ENCODE measurements at places on chromosomes 12 and 14.

- no peak for DNase-seq
These were observed 17.1 kb downstream of the FOXG1 start for GRCh38 chr14:28783664-28784063.

DNA sequence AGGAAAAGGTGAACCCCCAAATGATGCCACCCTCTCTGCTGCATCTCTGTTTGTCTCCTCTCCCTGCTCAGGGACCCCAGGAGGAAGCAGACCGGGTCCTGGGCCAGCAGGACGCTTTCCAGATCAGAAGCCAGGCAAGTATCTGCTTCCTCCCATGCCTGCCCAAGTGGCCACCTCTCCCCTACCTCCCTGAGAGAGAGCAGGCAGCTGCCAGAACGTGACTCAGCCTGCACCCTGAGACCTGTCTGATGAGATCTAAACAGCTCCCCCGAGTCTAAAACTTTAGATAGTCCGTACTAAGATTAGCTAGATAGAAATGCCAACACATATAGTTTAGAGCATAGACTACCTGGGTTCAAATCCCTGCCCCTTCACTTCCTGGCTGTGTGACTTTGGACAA is 31.2 kb upstream of the OAS1 start:
- no peak for DNase-seq

DNA sequence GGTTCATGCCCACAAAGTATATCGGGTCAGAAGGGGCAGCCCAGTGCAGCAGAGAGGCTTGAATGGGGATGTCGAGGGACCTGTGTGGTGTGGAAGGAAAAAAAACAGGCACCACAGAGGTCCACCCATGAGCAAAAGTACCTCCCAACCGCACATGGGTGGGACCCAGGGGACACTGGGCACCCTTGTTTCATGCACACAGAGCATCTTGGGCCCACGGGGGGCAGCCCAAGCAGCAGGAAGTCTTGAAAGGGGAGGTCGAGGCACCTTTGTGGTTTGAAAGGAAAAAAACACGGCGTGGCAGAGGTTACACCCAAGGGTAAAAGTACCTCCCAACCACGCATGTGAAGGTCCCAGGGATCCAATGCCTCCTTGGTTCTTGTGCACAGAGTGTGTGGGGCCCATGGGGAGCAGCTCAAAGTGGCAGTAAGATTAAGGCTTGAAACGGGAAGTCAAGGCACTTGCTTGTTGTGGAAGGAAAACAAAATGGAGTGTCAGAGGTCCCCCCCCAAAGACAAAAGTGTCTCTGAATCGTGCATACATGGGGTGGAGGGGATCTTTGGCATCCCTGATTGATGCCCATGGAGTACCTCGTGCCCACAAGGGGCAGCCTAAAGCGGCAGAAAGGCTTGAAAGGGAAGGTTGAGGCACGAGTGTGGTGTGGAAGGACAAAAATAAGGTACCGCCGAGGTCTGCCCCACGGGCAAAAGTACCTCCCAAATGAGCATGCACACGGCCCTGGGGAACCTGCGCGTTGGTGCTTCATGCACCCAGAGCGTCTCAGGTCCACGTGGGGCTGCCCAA is 575.5 kb downstream of the ALG10 start:
- no peak for DNase-seq

GRCh38 chr12:127161466-127161865 is 1105.5 kb upstream of the TMEM132C start:
- DNase-seq, result no peak

- DNase-seq, result no peak
These were observed 49.8 kb downstream of the ADCK1 start for GRCh38 chr14:77849711-77850110.

- no peak for DNase-seq
These were observed 116.6 kb upstream of the FAR2 start for GRCh38 chr12:29032446-29032845.

GRCh38 chr14:105250986-105251385 is 2.7 kb downstream of the BTBD6 start:
- no peak for DNase-seq

DNA sequence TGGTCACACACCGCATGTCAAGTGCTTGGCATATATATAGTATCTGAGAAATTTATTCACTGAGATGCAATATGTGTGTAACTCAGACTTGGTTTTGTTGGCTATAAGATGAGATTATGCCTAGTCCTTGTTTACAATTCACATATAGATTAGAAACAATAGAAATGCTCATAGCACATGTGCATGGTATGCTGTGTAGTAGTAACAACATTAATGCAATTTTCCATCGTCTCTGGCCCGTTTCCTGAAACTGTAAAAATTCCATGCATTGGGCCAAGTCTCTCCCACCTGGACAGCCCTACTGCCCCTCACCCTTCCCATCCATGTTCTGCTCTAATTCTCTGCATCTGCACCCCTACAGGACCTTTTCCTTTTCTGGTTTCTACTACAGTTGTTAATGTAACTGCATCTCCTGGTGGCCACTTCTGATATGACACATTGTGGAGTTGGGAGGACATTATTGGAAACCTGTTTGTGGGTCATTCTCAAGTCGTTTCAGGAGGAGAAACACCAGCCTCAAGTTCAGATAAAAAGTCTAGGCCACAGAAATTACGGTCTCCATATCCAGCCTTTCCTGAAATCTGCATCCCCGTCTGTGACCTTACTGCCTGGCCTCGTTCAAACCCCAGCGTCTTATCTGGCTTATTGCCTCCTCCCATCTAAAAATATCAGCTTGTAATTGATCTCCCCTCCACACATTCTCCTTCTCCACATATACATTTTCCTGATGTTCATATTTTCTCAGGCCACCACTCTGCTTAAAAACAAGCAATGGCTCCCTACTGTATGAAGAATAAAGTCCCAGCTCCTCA is 37.5 kb downstream of the EMP1 start:
- no peak for DNase-seq

DNA sequence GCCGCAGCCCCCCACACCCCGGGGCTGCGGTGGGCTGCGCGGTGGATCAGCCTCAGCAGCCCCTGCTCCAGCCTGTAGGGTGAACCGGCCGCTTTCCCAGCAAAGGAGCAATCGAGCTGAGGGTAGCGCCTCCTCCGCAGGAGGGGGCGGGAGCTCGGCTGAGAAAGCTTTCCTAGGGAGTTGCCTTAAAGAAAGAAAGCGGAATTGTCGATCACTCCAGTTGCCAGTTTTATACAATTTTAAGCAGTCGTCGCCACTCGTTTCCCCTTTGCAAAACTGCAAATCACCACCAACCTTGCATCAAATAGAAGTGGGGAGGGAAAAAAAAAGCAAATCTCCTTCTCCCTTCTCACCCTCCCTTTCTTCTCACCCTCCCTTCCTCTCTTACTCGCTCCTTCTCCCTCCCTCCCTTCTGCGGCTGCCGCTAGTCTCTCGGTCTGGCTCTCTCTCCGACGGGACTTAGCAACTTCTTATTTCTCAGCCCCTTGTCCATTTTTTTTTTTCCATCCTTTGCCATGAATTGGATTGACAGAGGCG is at the start of gene PDE3A:
TSS of gene PDE3A (plus strand) at position 424 of the 537 bp plus-strand sequence. CDS start 748 bp downstream, outside the sequence.
- no peak for DNase-seq

DNA sequence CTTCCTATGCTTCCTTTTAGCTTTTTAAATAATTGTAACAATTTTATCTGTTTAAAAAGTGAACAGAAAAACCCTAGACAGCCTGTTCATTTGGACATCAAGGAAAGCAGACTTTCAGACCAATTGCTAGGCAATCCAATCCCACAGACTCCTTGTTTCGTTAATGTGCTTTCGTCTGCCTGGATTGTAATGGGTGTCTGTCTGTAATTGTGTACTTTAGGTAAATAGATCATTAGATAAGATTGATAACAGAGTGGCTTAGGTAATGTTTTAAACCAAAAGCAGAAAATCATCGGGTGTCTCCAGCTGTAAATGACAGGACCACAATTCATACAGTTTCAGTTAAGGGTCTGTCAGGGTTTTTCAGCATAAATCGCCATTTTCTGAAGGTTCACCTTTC is 19.6 kb downstream of the CCDC60 start:
- no peak for DNase-seq

GRCh38 chr14:73958591-73958990 is 8.5 kb downstream of the COQ6 start:
- DNase-seq, result no peak

DNA sequence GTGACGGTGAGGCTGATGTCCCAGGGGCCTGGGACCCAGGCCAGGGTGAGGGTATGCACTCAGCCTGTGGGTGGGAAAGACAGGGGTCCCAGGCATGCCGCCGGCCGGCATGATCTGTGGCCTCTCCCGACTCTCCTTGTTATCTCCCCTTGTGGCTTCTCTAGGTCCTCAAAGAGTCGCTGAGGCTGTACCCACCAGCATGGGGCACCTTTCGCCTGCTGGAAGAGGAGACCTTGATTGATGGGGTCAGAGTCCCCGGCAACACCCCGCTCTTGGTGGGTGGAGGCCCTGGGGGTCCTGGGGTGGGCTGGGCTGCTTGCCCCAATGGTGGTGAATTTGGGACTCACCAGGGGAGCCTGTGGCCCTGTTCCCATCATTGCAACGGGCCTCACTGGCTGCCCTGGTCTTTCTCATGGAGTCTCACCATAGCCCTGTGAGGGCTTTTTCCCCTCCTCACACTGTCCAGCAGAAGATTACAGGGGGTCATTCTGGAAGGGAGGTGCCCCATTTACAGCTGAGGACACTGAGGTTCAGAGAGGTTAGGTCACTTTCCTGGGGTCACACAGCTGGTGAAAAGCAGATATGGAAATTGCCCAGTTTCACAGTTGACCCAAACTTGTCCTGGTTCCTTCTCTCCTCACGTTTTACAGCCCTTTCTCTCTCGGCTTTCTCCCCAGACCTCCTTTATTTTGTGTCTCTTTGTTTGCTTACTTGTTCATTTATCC is 37.9 kb downstream of the CYP46A1 start:
- DNase-seq, result no peak

DNA sequence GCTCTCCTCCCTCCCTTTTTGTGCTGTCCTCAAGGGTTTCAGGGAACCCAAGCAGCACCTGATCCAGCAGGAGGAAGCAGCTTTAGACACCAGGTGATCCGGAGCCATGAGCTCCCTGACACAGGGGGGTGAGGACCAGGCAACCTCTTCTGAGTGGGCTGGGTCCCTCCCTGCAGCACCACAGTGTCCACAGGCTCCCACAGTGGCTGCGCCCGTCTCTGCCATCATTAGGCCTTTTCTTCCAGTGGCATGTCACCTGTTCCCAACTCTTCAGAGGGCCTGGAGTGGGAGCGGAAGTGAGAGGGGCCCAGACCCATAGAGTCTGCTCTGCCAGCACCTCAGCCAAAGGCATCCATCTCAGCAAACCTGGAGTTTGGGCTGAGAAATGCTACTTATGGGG is 421 bp upstream of the KRT76 start:
- DNase-seq, result no peak

DNA sequence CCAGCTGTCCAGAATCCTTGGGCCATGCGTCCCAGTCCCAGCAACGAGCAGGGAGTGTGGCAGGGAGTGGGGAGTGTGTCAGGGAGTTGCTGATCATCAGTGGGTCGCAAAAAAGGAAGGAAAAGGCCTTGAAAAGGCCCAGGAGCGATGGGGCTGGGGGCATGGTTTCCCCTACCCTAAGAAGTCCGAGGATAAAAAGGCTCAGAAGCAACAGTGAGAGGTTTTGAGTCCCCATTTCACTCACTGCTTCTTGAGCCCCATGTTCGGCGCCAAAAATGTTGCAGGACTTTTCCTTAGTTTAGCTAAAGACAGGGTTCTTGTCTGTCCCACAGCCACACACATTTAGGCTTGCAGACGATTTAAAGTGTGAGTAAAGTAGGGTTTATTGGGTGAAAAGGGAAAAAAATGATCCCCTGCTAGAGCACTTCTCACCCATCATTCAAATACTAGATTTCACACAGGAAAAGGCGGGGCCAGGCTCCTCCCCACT is 189.5 kb downstream of the KCNC2 start:
- no peak for DNase-seq

GRCh38 chr12:93425736-93426411 is 15.9 kb downstream of the UBE2N start:
- DNase-seq, result no peak

DNA sequence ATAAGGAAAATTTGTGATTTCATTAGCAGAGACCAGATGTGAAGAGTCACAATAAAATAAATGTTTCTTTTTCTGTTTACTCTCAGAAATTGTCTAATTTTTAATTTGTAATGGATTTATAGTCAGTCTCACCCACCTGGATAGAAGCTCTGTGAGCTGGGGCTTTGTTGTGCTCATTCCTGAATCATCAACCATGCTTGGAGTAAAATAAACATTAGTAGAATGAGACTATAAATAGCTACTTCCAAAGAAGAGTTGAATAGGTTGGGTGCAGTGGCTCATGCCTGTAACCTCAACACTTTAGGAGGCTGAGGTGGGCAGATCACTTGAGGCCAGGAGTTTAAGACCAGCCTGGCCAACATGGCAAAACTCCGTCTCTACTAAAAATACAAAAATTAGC is 185.3 kb upstream of the FBXO33 start:
- DNase-seq, result no peak

GRCh38 chr12:55906056-55906455 is 21.6 kb downstream of the PYM1 start:
- no peak for DNase-seq

DNA sequence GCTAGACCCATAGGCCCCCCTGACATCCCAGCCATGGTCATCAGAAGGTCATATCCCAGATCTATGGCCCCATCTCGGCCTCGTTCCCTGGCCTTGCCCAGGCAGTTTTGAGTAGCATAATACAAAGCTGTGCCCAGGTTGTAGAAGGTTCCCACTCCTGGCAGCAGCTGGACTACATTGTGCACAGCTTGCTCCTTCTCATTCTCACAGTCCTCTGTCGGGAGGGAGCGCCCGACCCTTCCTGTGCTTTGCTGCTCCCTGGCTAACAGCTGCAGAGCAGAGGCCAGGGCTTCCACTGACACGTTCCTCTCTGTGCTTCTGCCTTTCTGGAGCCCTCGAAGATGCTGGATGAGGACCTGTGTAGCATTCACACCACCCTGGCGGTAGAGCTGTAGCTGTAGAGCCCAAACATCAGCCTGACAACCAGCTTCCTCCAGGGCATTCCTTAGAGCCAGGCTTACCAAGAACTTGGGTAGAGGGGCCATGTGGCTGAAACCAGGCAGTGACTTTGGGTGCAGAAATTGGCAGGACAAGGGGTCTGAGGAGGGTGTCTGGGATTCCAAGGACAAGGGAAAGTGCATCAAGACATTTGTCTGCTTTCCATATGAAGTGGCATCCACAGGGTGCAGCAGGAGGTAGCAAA is 1.0 kb downstream of the APOF start:
- no peak for DNase-seq

GRCh38 chr14:102362084-102362483 is 606 bp downstream of the CINP start:
- DNase-seq, result no peak

GRCh38 chr12:120760349-120761254 is 35.0 kb downstream of the ACADS start:
- no peak for DNase-seq

DNA sequence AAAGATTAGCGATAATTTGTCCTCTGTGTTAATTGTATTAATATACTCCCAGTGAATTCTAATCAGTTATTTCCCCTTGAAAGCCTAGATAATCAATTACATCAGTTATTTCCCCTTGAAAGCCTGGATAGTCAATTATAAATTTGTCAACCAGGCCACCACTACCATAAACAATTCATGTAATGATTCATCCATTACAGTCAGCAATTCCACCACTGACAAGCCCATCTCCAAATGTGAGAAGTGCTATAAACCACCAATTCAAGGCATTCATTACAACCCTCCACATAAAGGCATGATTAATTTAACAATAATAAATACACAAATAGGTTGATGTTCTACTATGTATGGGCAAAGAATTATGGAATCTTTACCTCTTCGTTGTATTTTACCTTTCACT is 40.9 kb downstream of the INTS13 start:
- DNase-seq, result no peak

Data from stimulated activated CD8-positive, alpha-beta memory T cell treated with anti-CD3 and anti-CD28 coated beads, Interleukin-12 subunit alpha, Interleukin-12 subunit beta, amount 100 ng/mL, for 4 hours (primary cell).